Stimulated activated CD8-positive, alpha-beta memory T cell treated with anti-CD3 and anti-CD28 coated beads, Interleukin-15, amount 100 ng/mL, for 4 hours (primary cell): ENCODE measurements at places on chromosomes 16 and 17.

- no peak for DNase-seq
Measured at GRCh38 chr16:10859658-10860057, 17.3 kb upstream of the CIITA start.

DNA sequence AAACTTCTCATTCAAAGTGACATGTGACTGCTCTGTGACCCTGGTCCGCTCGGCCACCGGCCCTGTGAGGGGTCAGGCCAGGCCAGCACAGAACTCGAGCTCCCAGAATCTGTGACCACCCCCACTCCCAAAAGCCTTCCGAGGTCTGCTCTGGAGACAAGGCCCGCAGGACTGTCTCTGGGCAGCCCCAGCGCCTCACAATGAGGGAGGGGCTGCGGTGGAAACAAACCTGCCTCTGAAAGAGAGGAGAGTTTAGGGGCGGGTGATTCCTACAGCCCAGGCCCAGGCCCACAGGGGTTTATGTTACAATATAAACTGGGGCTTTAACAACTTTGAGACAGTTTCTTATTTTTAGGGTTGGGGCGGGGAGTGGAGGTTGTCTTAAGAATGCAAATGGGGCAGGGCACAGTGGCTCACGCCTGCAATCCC, 19.9 kb downstream of the IGFBP4 start:
- no peak for DNase-seq

GRCh38 chr17:42178817-42179216, 2.1 kb downstream of the KCNH4 start:
- no peak for DNase-seq

- no peak for DNase-seq
Measured at GRCh38 chr16:81841722-81842121, 62.6 kb downstream of the PLCG2 start.

- DNase-seq, result no peak
Measured at GRCh38 chr16:70478912-70479341, 24.5 kb downstream of the FCSK start.

GRCh38 chr17:78539781-78540180, 37.4 kb downstream of the DNAH17 start:
- no peak for DNase-seq

DNA sequence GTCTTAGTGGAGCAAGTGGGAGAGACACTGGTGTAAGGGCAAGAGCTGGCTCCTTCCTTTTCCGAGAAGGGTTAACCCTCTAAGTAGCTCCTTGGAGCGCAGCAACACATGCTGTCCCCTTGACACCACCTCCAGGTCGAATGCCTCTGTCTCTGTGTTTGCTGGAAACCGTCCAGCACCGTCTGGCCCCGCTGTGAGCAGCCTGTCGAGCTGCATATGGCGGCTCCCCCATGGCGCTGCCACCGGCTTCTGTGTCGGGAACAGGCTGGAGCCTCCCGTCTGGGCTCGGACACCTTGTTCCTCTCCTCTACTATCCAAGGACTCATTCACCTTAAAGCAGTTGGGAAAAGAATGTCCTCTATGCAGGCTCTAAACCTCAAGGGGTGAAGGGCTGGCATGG, 28.9 kb upstream of the WSCD1 start:
- no peak for DNase-seq

GRCh38 chr16:23836404-23837311, 875 bp downstream of the PRKCB start:
- DNase-seq, result no peak

GRCh38 chr17:58755269-58755576, 431 bp upstream of the PPM1E start:
- DNase-seq, result no peak

- no peak for DNase-seq
Measured at GRCh38 chr17:62705156-62705777, 77.8 kb downstream of the MRC2 start.

GRCh38 chr16:12590409-12590808, 213.3 kb downstream of the CPPED1 start:
- DNase-seq, result no peak

DNA sequence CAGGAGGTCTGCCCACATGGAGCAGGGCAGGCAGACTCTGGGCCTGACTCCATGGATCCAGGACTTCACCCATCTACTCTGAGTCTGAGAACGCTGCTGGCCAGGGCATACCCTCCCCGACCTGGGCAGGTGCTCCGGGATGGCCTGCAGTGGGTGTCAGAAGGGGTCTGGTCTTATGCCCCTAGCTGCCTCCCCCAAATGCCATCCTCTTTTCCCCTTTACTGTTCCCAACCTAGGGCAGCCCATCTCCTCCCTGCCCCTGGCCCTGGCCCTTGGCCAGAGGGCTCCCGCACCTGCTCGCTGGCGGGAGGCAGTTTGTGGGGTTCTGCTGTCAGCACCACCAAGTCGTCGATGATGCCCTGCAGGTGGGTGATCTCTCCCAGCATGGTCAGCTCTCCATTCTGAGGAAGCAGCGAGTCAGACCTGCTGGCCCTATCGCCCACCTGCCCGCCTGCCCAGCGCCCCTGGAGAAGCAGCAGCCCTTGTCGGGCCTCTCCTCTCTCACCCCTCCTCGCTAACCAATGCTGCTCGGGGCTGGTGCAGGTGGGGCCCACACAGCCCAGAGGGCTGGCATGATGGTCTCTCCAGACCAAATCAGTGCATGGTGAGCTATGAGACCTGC, 8.2 kb downstream of the MTSS2 start:
- no peak for DNase-seq

DNA sequence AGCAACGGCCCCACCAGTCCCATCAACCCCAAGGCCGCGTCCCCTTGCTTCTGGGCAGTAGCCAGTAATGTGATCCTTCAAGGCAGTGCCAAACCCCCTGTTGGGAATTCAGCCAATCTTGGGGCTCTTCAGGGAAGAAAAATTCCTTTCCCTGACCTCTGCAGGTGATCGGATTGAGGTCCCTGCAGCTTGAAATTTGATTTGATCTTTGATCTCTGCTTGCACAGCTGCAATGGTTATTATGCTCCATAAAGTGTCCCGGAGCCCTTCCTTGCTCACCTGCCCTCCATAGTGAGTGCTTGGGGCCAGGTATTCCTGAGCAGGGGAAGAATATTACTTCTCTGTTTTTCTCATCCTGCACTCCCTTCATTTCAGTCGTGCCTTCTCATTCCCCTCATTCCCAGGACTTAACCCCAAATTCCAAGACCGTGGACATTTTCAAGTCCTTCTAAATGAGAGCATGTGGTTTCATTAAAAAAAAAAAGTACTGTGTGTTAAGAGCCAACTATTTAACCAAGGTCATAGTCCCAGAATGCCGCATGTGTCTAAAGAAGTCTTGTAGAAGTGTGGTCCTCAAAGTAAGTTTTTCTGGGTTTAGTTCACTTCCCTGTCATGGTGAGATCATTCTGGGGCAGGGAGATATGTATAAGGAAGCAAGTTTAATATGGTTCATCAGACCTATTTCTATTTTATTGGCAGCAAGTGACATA, 56.3 kb downstream of the SOX9 start:
- no peak for DNase-seq

GRCh38 chr16:19735074-19735867, 17.2 kb downstream of the IQCK start:
- DNase-seq, result no peak

- DNase-seq, result no peak
Measured at GRCh38 chr16:85605912-85606841, 6.9 kb upstream of the GSE1 start.

- peak; percentile 51 for DNase-seq
Measured at GRCh38 chr16:81403601-81404391, 40.8 kb upstream of the CMIP start.

- no peak for DNase-seq
Measured at GRCh38 chr17:9538626-9539025, 37.0 kb downstream of the STX8 start.

DNA sequence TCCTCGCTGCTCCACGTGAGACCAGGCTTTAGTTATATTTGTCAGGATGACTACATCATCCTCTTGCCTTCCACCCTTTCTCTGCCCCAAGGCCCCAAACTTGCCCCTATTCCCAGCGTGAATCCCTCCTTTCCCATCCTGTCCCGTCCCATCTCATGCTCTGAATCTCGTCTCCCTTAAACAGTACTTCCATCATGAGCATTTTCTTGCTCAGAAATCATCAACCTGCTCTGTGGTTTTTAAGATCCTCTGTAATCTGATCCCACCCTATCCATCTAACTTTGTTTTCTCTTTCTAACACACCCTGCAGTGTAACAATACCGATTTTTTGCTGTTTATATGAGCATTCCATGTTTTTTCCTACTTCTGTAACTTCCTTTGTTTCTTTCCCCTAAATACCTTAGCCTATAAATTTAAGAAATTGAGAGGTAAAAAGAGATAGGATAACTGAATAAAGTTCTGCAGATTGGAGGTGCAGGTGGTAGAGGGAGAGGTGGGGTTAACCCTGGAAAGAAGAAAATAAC, 39.7 kb downstream of the MRTFB start:
- no peak for DNase-seq

DNA sequence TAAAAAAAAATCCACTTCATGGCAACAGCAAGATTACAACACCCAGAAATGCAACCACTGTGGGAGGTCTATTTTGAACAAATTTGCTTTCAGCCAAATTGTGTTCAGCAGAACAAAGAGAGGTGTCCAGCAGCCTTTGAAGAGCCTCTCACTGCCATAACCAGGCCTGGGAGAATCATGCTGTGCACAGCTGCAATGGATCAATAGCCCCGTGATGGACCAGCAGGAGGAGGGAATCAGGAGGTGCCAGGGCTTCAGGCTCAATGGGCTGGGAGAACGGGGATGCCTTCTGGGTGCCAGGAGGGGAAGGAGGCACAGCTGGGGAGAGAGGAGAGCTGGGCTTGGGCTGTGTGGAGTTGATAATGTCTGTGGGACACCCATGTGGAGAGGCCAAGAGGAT, 366.2 kb upstream of the EEF2KMT start:
- no peak for DNase-seq

DNA sequence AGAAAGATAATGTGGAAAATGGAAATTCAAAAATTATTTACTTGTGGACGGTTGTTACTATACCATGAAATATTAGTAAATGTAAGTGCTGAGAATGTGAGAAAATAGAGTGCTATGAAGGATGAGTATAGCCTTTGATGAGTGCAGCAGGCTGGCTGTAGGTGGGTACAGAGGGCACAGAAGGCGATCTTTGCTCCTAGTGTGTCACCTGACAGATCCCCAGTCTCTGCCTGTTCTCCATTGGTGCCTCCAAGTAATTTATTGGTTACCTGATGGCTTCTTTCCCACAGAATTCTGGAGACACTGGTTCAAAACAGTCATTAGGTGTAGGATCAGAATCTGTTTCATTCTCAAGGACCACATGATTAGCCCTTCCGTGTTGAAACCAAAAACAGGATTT, 28.9 kb downstream of the ABCA9 start:
- DNase-seq, result no peak

GRCh38 chr17:33944826-33945225, 310.3 kb upstream of the CCL2 start:
- DNase-seq, result no peak

DNA sequence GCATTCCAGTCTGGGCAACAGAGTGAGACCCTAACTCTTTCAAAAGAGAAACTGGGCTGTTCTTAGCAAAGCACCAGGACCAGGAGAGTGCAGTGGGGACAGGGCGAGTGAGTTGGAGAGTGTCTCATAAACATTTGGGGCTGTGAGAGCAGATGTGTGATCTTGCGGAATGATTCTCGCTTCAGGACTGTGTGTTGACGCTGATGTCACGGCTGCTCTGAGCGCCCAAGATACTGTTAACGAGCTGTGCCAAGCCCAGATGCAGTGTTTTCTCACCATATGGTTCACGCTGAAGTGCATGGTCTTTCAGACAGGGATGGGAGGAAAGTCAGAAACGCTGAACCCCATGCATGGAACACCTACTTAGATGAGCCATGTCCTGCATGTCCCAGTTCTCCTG, 438.2 kb downstream of the HS3ST4 start:
- DNase-seq, result no peak

GRCh38 chr16:72012607-72013006, 4.1 kb downstream of the DHODH start:
- DNase-seq, result no peak

- peak; percentile 25 for DNase-seq
Measured at GRCh38 chr17:8300627-8301242, 5.5 kb upstream of the SLC25A35 start.

DNA sequence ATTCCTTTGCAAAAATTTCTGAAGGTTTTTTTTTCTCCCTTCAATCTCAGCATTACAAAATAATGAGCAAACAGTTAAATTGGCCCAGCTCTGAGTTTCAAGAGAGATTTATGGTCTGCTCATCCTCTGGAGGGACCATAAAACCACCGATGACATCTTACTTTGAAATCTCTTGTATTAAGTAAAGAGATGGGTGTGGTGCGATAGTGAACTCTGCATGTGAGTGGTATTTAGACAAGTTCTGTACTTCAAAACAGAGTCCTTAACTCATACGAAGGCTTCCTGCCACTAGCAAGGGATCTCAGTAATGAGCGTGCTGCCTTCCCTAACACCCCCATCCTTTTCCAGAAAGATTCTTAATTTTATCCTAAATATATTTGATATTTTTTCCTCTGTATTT, 2.1 kb downstream of the FAM20A start:
- no peak for DNase-seq

DNA sequence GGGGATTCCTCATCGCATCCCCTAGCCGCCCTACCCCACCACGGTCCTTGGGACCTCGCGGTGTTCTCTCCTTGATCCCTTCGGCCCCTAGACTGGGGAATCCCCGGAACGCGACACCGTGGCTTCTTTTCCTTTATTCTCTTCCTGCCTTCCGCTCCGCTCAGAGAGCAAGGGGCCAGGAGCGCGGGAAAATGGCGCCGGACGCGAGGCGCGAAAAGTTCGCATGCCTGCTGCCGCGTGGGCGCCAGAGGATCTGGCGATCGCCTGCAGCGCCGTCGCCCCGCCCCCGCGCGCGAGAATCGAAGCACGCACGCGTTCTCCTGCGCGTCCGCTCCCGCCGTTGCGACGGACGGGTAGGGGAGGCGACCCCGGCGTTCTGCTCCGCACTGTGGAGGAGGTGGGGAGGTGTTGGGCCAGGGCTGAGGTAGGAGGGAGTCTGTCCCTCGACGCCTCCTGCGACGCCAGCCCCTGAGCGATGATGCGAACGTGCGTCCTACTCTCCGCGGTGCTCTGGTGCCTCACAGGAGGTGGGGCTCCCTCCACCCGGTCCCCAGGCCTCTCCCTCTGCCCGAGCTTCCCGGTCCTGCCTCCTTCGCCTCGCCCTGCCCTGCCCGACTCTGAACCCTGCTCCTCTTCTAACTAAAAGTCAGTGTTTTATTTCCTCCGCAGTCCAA, at the start of gene ZPBP2:
ZPBP2 (plus strand) TSS at position 323 of the 674 bp plus-strand sequence; CDS start at position 476, 153 bp downstream.
- peak; percentile 26 for DNase-seq

- DNase-seq, result no peak
Measured at GRCh38 chr16:56197192-56197992, 6.1 kb downstream of the GNAO1 start.

GRCh38 chr17:32477220-32477619, 9.6 kb upstream of the CDK5R1 start:
- DNase-seq, result no peak

GRCh38 chr16:70590722-70591415, 55.5 kb upstream of the IL34 start:
- no peak for DNase-seq

DNA sequence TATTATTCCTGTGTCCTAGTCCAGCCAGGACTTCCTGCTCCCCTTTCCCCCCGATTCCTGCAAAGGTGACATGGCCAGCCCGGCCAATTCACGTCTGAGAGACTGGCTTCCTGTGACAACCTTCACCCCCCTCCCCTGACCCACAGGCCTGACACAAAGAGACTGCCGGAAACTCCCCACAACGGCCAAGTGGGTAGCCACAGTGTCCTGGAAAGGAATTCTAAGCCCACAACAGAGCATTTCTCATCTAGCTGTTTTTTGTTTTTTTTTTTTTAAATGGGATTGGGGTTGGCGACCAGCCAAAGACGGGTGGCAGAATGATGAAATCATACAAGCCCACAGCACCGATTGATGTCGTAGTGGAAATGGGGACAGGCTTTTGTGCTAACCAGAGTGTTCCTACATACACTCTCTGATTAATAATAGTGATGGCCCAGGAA, 2.8 kb upstream of the XAF1 start:
- peak; percentile 27 for DNase-seq
